Bronchus fibroblast of lung (primary cell): ENCODE measurements at places on chromosomes 13 and 19. TPM values are rescaled to one million over a fixed set of nuclear protein-coding genes. Genes with fewer than 3 reads are reported as not detected.

The COX6B2 gene
- 0.30 TPM in 1 of 2 replicates, not detected in the other for total RNA-seq

The SIGLEC8 gene
- not detected in 2 replicates for total RNA-seq

The CYP4F22 gene
- not detected in 2 replicates for total RNA-seq

The RASGRP4 gene
- total RNA-seq: not detected in 2 replicates

The SPART gene
- total RNA-seq: 23.0 and 46.4 TPM in 2 replicates

The SPACA4 gene
- total RNA-seq: not detected in 2 replicates

The OR7C1 gene
- total RNA-seq: not detected in 2 replicates

The ZNF628 gene
- total RNA-seq: 5.4 and 9.4 TPM in 2 replicates

The ZNF793 gene
- total RNA-seq: 1.8 and 2.7 TPM in 2 replicates

The STARD13 gene
- 19.0 and 19.8 TPM in 2 replicates for total RNA-seq

The SIAH3 gene
- under 0.01 TPM in 1 of 2 replicates, not detected in the other for total RNA-seq

The PSG6 gene
- total RNA-seq: not detected in 2 replicates

The PDCD5 gene
- 262 and 303 TPM in 2 replicates for total RNA-seq

The SULT2A1 gene
- not detected in 2 replicates for total RNA-seq

The KASH5 gene
- not detected in 2 replicates for total RNA-seq

The CDKN2D gene
- 8.6 and 11.8 TPM in 2 replicates for total RNA-seq

The EDNRB gene
- 0.34 and 1.2 TPM in 2 replicates for total RNA-seq

The FUT2 gene
- not detected in 2 replicates for total RNA-seq

The SELENOV gene
- not detected in 2 replicates for total RNA-seq

The POU4F1 gene
- total RNA-seq: not detected in 2 replicates

The C19orf81 gene
- total RNA-seq: not detected in 2 replicates

The SELENOW gene
- total RNA-seq: 415 and 418 TPM in 2 replicates

The NLRP5 gene
- total RNA-seq: not detected in 2 replicates

The DCT gene
- total RNA-seq: not detected in 2 replicates

The TMEM221 gene
- under 0.01 TPM in 1 of 2 replicates, not detected in the other for total RNA-seq

The ZNF419 gene
- total RNA-seq: 7.7 and 15.5 TPM in 2 replicates

The C19orf85 gene
- not detected in 2 replicates for total RNA-seq

The ERCC2 gene
- total RNA-seq: 24.9 and 27.1 TPM in 2 replicates

The NR2C2AP gene
- 19.6 and 21.4 TPM in 2 replicates for total RNA-seq

The SYNGR4 gene
- total RNA-seq: not detected in 2 replicates

The PRR36 gene
- total RNA-seq: not detected in 2 replicates

The FAM32A gene
- 94.7 and 106 TPM in 2 replicates for total RNA-seq

The ZNF296 gene
- 0.17 and 0.45 TPM in 2 replicates for total RNA-seq

The SYCN gene
- not detected in 2 replicates for total RNA-seq

The CEACAM7 gene
- not detected in 2 replicates for total RNA-seq

The ZNF155 gene
- total RNA-seq: 2.9 and 4.8 TPM in 2 replicates

The RASIP1 gene
- 8.3 and 8.7 TPM in 2 replicates for total RNA-seq

The TMEM255B gene
- total RNA-seq: 1.3 and 2.1 TPM in 2 replicates

The COG6 gene
- total RNA-seq: 24.7 and 31.3 TPM in 2 replicates
